ENCODE measurements at places on chromosomes 5 and 9. TPM values are rescaled to one million over a fixed set of nuclear protein-coding genes. Genes with fewer than 3 reads are reported as not detected.

Gene PHYHD1
- 33.4 TPM for total RNA-seq

Gene PCDHA1
- not detected for total RNA-seq

Gene SLC6A18
- not detected for total RNA-seq

Gene PCDHGA2
- 1.2 TPM for total RNA-seq

Gene PRDM9
- total RNA-seq, result not detected

Gene PCDHGA1
- total RNA-seq, result 0.22 TPM

Gene SET
- 273 TPM for total RNA-seq

Gene SLC22A5
- total RNA-seq, result 62.8 TPM

Gene ANXA2R
- 5.0 TPM for total RNA-seq

Gene COL23A1
- total RNA-seq, result not detected

Gene MRPL36
- total RNA-seq, result 29.4 TPM

Gene HTR4
- not detected for total RNA-seq

Gene COL15A1
- 0.54 TPM for total RNA-seq

Gene SHC3
- total RNA-seq, result 0.79 TPM

Gene SLC9A3
- total RNA-seq, result 1.6 TPM

Gene GPX3
- 5.9 TPM for total RNA-seq

Gene TTC23L
- 0.43 TPM for total RNA-seq

Data from placental epithelial cell (primary cell).